ENCODE measurements at places on chromosomes 1 and 21.

- no peak for DNase-seq
These were observed 11.8 kb downstream of the HTR6 start for GRCh38 chr1:19676438-19676922.

DNA sequence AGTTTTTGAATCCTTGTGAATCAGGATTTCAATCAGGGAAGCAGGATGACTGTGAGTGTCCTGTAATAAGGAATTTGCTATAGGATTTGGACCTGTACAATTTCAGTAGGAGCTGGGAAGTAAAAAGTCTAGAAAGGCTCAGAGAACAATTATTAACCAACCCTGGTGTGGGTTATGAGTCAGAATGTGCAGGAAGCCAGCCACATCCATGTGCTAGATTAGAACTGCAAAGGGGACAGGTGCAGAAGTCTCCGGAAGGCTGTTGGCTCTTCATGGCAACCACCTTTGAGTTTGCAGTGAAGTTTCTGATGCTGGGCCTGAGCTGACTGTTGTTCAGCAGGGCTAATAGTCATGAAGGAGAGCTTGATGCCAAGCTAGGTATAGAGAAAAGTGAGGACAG, 70.7 kb downstream of the SPATA46 start:
- DNase-seq, result no peak

GRCh38 chr1:35925741-35926140, 5.2 kb upstream of the AGO3 start:
- no peak for DNase-seq

DNA sequence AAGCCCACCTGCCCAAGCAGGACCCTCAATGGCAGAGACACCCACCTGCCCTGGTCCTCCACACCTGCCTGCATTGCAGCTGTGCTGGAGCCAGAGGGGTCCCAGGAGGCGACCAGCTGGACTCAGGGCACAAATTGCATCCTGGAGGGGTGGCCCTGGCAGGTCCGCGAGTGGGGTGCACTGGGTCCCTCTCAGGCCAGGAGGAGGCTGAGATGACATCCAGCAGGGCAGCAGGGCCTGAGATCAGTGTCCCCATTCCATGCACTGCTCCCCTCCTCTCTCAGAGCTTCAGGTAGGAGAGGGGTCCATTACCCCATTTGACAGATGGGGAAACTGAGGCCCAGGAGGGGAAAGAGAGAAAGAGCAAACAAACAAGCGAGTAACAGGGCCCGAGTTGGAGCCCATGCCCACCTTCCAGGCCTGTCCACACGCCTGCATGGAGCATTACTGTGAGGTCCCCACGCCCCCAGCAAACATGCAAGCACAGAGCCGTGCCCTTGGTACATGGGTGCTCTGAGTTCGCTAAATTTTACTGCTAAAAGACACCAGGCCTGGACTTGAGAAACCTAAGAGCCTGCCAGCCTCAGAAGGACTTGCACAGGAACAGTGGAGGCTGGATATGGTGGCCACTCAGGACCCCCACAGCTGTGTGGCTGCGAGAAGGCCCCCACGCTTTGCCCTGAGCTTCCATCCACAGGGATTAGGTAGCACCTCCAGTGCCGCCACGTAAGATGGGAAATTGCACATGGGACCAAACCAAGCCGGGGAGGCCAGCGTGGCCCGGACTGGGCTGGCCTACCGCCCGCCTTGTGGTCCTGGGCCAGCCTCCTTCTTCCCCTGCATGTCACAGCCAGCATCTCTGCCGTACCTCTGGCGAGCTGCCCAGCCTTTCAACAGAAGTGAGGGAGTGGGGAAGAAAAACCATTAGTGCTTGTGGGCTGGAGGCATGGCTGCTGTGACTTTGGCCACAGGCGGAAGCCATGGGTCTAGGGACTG, 7.4 kb downstream of the WNT3A start:
- no peak for DNase-seq

DNA sequence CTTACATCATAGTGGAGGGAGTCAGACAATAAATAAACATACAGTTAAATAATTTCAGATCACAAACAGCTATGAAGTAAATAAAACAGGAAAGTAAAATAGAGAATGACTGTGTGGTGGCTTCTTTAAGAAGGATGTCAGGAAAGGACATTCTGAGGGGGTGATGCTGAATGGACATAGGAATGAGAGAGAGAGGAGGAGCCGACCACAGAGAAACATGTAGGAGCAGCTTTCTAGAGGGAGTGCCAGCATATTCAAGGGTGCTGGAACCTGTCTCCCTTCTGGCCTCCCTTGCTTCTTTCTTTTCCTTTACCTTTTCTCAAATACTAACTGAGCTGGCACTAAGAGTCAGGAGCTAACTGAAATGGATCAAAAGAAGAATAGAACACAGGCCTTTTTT, 20.5 kb upstream of the BCL10 start:
- DNase-seq, result no peak

- DNase-seq, result peak; percentile 85
These were observed 11.4 kb downstream of the UBASH3A start for GRCh38 chr21:42414928-42415769.

DNA sequence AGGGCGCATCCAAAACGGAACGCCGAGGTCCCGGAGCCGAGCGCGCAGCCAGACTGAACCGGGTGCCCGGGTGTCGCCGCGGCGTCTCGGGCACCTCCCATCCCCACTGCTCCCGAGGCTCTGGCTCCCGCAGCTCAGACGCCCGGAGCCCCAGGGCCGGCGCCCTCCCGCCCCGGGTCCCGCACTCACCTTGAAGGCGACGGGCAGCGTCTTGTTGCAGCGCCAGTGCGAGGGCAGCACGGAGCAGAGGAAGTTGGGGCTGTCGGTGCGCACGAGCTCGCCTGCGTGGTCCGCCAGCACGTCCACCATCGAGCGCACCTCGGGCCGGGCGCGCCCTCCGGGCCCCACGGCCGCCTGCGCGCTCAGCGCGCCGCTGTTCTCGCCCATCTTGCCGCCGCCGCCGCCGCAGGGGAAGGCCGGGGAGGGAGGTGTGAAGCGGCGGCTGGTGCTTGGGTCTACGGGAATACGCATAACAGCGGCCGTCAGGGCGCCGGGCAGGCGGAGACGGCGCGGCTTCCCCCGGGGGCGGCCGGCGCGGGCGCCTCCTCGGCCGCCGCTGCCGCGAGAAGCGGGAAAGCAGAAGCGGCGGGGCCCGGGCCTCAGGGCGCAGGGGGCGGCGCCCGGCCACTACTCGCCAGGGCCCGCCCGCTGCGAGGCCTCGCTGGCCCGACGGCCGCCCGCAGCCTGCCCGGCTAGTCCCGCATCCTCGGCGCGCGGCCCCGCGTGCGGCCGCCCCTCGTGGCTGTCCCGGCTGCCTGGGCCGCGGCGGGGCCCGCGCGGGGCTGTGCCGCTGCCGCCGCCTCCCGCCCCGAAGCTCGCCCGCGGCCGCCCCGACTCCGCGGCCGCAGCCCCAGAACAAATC, 447 bp downstream of the RUNX3 start:
- no peak for DNase-seq

DNA sequence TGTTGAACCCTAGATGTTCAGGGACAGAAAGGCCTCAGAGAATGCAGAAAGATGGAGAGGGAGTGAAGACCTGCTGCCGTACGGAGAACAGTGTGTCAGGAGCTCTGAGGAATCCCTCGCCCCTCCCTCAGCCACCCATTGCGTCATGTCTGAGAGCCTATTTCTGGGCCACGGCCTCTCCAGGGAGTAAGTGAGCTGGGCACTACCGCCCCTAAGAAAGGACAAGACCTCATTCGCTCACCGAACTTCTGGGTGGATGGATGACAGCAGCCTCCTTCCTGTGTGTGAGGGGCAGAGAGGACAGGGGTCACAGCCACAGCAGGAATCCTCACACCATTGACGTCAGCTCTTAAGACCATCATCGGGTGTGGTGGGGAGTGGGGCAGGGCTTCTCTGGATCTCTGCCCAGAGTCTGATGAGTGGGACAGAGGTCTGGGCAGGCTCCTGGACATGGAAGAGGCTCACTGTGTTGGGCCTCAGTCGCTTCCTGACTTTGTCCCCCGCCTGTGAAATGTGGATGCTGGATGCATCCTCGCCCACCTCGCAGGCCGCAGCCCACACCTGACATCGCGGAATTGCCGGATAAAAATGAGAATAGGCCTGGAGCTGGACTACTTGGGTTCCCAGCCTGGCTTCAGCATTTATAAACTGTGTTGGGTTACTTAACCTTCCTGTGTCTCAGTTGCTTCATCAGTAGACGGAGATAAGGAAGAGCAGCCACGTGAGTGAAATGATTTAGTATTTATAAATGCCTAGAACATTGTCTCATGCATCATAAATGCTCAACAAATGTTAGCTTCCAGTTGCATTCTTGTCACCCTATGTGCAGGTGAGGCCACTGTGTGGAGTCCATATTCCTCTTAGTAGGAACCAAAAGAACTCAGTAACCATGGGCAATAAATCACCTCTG, 238.6 kb downstream of the TRABD2B start:
- no peak for DNase-seq

DNA sequence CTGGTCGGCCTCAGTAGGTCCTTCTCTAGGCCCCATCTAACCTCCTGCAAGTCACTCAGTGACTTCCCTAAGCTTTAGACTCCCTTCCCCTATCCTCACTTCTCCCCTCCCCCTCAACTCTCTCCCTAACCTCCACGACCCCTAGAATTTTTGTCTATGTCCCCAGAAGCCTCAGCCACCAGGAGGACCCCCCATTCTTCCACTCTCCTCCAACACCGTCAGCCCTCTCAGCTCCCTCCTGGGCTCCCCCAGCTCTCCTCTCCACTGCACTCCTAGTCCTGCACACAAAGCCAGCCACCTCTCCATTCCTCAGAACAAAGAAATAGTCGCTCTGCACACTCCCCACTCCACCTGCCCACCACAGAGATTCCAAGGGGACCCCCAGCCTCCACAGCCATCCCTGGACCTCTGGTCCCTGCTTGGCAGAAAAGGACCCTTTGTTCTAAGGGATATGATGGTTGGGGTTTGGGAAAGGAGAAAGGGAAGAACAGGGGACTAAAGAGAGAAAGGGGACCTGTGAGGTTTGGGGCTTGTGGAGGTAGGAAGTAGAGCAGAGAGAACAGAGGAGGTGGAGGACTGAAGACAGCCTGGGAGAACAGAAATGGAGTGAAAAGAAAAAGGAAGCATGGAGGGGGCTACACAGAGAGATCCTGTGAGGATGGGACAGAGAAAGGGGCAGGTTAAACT, 2.8 kb downstream of the ARHGEF2 start:
- no peak for DNase-seq

- DNase-seq, result no peak
These were observed 9.0 kb downstream of the ZNF697 start for GRCh38 chr1:119639109-119639508.
